Kidney capillary endothelial cell (primary cell): ENCODE measurements at places on chromosomes 6 and 20.

DNA sequence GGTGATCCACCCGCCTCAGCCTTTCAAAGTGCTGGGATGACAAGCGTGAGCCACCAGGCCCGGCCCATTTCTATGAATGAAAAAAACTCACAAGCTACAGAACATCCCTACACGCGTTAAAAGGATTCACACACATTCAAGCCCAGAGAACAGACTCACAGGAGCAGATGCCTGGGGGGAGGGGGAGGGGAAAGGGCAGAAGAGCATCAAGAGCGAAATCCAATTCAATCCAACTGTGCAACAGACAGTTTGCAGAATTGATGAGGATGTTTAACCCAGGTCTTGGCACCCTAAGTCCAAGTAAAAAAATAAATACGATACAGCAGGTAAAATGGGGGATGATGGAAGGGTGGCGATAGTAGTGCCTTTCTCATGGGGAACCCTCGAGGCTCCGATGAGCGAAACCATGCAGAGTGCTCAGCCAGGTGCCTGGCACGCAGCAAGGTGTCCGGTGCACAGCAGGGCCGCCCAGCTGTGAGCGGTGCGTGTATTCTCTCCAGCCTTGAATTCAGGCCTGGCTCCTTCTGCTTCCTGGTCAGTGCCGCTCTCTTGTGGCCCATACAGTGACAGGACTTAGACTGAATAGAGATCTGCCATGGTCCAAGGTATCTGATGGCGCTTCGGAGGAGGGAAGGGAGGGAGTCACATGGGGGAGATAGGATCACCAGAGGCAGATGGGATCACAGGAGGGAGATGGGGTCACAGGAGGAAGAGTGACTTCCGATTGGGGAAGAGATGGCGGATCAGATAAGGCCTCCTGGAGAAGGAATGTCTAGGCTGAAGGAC is 35.4 kb upstream of the ANGPT4 start:
- no peak for DNase-seq

DNA sequence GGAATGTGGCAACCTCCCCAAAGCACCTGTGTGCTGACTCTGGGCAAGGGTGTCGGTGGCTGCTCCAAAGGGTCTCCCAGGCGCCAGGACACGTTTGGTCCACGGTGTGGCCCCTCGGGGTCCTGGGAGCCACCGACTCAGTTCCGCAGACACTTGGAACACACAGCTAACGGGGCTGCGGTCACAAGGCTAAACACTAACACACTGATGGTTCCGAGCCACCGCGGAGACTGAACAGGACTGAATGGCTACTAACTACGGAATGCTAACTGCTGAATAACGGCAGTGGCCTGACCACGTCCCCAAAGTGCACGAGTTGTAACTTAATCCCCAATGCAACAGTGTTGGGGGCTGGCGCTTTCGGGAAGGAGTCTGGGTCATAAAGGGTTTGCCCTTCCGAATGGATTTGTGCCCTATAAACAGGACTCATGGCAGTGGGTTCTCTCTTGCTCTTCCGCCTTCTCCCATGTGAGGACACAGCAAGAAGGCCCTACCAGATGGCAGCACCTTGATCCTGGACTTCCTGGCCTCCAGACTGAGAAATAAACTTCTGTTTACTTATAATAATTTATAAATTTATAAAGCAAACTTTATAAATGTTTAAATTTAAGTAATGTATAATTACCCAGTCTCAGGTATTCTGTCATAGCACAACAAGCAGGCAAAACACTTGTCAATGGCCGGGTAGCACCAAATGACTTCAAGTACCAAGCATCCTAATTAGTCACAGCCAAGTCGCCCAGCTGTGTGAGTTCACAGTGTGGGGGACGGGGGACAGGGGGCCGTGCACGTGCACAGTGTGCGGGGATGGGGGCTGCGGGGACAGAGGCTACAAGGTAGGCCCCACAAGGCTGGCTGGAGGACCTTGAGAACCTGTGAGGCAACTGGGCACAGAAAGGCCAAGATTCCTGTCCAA is 2.3 kb upstream of the EEF1A2 start:
- DNase-seq: no peak

DNA sequence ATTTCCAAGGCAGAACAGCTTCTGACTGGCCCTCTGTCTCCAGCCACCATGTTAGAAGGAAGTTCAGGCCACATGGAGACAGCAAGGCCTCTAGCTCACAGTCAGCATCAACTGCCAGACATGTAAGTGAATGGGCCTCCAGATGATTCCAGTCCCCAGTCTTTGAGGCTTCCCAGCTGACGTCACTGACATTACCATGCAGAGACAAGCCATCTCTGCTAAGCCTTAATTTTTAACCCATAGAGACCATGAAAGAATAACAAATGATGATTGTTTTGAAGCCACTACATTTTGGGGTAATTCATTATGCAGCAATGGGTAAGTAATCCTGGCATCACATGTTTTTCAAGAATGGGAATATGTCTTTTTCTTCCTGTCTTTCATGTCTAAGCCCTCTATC is 11.3 kb upstream of the DEFB129 start:
- no peak for DNase-seq

GRCh38 chr20:51445591-51445990 is 96.9 kb downstream of the NFATC2 start:
- DNase-seq: no peak
